ENCODE measurements at places on chromosomes 12 and 14. TPM values are rescaled to one million over a fixed set of nuclear protein-coding genes. Genes with fewer than 3 reads are reported as not detected.
A peak's percentile ranks its signal among the peaks of the same experiment; 100 is the strongest.

GDF3 gene
- not detected for total RNA-seq

DNA sequence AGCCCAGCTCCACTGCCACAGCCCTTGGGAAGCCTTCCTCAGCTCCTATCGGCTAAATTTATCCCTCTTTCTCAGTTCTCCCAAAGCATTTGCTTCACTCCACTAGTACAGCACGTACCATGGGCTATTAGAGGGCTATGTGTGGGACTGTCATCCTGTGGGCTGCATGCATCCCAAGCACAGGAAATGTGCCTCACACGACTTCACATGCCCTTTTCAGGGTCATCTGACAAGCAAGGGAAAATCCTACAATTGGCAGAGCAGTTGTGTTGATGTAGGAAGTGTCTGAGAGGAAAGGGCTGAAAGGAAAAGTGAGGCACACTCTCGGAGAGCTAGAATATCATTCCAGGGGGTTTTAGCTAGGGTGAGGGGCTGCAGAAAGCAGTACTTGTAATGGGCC is 47.6 kb downstream of the NINJ2 start:
- no peak for DNase-seq

GRCh38 chr12:132083614-132083940 is 60.5 kb downstream of the DDX51 start:
- DNase-seq, result no peak

DNA sequence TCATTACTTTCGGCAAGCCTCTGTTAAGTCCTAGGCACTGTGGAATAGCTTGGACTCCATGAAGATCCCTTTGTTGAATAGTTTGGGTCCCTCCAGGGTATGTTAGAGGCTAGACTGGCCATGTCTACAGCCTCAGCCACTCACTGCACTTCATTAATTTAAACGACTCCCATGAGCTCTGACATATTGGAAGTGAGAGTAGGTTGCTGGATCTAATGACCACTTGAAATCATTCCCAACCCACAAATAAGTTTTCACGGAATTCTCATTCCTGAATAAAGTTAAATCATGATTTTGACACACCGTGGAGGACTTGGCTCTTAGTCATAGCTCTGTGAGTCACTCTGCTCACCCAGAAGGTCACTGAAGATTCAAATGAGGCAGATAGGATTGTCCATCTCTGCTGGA is 21.4 kb upstream of the APPL2 start:
- DNase-seq, result peak; percentile 95

DNA sequence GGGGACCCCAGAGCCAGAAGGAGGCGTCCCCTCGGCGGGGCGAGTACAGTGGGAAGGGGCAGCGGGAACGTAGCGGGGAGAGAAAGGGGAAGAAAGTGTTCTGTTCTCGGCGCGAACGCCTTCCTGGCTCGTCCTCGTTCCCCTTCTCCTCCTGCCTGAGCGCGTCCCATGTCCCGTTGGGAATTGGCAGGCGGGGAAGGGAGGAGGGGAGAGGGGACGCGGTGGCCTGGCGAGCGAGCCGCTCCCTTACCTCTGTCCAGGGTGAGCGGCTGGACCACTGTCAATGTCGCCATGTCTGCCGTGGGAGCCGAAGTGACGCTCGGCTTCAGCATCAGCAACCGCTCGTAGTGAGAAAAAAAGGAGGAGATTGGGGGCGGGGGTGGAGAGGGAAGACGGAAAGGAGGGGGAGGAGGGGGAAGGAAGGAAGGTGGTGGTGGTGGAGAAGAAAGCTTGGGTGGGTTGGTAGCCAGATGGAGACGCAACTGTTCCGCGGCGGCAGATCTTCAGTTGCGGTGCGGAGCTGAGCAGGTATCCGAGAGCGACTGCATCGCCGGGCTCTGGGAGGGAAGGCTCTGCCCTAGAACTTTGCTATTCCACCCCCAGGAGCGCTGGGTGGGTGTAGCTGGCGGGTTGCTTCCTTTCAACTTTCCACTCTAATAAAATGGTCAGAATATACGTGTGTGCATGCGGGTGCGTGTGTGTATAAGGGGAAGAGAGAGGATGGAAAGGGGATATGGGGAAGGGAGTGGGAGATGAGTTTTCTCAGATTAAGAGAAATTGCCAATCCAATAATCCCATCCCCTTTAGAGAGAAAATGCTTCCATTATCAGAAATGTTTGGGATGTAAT is at the start of gene LIN7A:
Gene LIN7A (minus strand): TSS at position 544 of the 848 bp plus-strand sequence. CDS start 212 bp downstream, at position 332.
- DNase-seq, result no peak

GRCh38 chr14:72576258-72576657 is 317.6 kb downstream of the DPF3 start:
- DNase-seq, result no peak

DNA sequence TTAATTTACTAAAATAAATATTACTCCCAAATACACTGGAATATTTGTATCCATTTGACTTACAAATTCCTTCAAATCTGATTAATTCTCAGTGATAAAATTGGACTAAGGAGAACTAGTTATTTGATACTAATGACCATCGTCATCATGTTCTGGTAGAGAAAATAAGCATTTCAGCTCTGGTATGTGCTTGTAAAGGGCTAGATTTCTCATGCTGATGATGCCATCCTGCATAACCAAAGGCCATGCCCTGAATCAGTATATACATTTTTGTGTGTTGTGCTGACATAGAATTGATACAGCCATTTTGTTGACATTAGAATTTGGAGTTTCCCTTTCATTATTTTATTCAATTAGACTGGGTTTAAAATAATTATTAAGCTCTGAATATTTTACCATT is 148.9 kb downstream of the PCNX1 start:
- DNase-seq, result no peak

- DNase-seq, result no peak
Observed at GRCh38 chr14:106507354-106507753, 981.0 kb downstream of the TMEM121 start.

DNA sequence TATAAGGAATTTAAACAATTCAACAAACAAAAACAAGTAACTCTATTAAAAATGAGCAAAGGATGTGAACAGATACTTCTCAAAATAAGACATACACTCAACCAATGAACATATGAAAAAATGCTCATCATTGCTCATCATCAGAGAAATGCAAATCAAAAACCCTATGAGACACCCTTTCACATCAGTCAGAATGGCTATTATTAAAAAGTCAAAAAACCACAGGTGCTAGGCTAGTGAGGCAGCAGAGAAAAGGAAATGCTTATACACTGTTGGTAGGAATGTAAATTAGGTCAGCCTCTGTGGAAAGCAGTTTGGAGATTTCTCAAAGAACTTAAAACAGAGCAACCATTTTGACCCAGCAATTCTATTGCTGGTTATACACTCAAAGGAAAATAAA is 52.0 kb downstream of the NAV3 start:
- no peak for DNase-seq

- DNase-seq, result no peak
Observed at GRCh38 chr12:61011767-61012423, 1248.3 kb upstream of the USP15 start.
